ENCODE measurements at places on chromosomes 2 and 18.

- DNase-seq, result no peak
Measured at GRCh38 chr2:8144785-8145184, 537.1 kb upstream of the ID2 start.

DNA sequence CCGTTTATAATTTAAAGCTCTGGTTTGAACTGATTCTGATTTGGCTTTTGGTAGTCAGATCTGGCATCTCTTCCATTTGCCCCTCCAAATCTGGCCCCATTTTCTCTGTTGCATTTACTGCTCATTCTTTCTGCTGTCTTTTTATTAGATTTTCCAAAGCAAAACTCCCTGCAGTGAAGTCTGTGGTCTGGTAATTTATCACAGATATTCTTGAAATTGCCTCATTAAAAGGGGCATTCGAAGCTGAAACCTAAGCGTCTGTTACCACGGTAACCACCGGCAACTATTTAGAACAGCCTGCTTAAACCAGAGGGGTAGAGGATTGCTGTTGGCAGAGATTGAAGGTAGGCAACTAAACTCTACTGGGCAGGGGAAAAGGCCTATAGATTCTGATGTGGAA, 111.5 kb upstream of the UPP2 start:
- DNase-seq, result no peak

- DNase-seq, result no peak
Measured at GRCh38 chr2:232203166-232203891, 175.2 kb upstream of the ALPP start.

DNA sequence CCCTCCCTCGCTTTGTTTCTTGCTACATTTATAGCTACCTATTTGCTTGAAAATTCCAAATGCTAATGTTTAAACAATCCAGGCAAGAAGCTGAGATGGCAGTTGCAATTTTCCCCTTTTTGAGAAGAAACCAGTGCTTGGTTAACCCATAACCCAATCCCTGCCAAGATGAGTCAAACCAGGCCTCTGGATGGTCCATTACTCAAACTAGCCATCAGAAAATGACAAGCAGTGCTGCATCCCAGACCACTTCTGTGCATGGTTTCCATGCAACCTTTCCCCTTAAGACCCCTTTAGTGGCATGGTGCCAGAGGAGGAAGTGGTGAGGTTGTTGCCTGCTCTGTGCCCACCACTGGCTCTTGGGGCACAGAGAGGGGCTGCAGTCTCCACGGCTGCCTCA, 131.2 kb upstream of the RMP24 start:
- DNase-seq, result no peak

DNA sequence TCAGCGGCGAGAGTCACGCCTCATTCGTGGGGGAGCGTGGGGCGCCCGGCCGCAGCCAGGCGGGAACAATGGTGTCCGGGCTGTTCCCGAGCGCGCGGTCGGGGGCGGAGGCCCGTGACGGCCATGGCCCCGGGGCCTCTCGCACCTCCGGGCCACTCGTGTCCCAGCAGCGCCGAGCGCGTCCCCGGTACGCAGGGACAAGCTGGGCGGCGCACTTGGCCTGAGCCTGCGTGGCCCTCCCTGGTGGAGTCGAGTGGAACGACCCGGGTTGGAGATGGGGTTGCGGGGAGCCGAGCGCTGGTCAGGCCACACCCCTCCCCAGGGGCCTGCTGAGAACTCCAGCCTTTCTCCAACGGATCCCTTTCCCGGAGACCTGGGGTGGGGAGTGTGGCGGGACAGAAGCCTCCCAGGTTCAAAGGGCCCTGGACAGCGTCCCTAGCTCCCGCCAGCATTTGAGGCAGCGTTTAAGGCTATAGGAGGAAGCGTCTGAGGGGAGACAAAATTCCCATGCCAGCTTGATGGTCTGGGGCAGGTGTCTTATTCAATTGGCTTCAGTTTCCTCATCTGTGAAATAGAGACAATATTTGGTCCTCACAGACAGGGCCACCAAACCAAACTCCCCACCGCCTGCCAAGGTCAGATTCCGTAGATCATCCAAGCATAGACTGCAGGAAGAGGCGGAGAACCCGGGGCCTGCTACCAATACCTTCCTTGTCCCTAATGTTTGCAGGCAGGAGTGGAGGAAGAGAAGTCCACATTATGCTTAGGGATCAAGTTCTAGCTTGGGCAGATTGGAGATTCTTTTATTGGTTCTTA, 553 bp downstream of the CNDP2 start:
- no peak for DNase-seq

DNA sequence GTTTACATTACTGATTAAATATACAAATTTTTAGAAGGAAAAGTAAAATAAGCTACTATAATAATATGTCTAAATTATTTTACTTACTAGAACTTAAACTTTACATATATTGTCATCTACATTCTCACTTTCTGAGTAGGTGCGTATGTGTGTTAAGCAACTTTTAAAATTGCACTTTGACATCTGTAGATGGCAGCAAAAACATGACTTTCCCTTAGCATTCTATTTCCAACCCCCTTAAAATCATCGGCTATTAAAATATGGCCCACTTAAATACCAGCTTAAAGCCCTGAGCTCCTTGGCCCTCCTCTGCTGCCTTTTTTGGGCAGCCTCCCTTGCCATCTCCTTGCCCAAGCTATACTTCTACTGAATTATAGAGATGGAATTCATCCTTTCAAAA, 78.0 kb downstream of the UPP2 start:
- no peak for DNase-seq

DNA sequence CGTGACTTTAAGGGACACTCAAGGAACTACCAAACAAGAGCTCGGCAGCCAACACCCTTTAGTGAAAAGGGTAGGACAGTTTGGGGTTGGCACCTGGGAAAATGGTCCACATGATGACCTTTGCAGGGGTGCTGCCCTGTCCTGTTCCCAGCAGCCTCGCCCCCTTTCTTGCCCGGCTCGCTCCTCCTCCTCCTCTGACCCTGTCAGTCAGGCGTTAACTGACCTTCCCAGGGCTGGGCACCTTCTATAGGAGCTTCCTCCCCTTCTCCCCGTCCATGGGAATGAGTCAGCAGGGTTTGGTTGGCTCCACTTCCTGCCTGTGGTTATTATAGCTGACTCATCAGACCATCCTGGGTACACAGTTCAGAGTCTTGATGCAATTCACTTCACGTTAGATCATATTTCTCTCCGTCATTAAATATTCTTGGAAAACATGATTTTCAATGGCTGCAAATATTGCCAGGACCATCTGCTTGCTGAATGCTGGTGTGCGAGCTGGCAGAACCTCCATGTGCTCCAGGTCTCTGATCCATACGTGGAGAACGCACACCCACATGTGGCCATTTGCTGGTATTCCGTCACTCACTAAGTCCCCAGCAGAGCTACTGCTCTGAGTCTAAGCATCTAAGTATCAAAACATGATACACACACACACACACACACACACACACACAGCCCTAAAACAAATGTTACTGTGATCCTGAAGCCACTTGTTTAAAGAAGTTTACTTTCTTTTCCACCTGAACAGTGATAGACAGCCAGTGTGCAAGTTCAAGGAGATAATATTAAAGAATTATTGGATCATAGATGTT, 185.0 kb downstream of the ANAPC1 start:
- DNase-seq, result no peak

GRCh38 chr2:85905891-85906290, 17.1 kb upstream of the ST3GAL5 start:
- DNase-seq, result no peak

GRCh38 chr18:44098551-44099098, 582.1 kb upstream of the SETBP1 start:
- no peak for DNase-seq

- DNase-seq, result no peak
Measured at GRCh38 chr2:78999406-78999805, 26.1 kb upstream of the REG3G start.

DNA sequence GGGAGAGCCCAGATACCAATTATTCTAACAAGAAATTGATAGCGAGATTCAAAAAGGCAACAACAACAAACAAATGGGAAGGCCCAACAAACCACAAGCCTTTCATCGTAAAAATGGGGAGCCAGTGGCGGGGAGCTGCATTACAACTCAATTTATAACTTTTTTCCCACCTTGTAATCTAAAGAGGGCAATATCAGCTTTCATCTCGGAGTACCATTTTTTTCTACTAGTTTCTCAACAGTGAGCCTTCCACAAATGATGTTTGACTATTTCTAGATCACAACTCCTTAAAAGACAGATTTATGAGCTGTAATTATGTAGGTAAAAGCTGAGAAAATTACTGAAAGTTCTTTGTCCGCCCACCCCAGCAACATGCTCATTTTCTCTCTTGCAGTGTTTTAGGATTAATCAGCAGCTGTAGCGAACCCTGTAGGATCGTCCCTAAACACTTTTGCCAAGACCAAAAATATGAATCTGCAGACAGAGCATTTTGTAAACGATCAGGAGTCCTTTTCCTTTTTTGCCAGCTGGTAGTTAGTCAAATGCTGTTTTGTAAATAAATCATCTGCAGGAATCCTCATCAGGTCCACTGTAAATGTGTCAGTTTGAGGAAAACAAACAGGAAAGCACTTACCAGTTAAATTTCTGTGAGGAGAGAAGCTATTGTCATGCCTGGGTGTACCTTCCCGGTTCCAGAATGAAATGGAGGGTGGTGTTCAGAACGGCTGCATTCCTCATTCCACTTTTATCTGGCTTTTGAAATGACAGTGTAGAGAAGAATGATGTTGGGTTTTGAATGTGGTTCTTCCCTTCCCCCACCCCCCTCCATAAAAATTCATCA, 53.2 kb downstream of the EEF1B2 start:
- no peak for DNase-seq

DNA sequence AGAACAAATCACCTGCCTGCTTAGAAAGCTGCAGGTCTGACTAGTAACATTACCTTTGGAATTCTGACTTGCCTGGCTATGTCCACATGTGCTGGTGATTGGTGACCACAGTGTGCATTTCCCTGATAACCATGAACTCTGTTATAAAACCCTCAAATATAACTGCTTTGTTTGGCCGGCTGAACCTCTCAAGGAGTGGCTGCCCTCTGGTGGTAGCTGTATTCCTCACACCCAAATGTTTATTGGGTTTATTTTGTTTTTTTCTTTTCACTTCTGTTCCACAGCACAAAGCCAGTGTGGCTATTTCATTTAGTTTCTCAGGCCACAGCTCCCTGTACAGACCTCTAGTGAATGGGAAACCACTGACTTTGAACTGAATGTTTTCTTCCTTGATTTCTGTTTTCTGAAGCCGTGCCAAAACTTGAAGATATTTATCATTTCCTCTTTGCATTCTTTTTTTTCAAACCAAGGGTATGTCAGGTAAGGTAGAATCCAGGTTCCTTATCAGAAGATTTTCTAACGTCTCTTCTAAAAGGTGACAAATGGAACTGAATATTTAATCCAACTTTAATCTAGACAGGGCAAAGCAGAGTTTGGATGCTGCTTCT, 549.0 kb upstream of the VRK2 start:
- DNase-seq, result peak; percentile 37

DNA sequence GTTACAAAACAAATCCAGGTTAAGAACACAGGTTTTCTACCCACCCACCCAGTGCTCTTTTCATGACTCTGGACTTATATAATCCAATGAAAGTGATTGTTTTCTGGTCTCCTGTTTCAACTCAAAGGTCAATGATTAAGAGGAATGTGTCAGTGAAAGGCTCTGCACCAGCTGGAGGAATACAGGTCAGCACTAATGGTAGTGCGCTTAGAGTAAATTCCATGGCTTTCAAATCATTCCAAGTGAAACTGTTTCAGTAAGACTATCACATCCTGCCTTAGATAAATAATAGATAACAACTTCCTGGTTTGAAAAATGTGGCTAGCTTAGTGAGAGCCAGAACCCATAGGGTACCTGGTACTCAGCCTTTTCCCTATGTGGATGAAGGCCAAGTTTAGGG, 47.8 kb downstream of the SLC9A4 start:
- DNase-seq, result no peak

- DNase-seq, result no peak
Measured at GRCh38 chr18:63161032-63161760, 158.4 kb downstream of the BCL2 start.

DNA sequence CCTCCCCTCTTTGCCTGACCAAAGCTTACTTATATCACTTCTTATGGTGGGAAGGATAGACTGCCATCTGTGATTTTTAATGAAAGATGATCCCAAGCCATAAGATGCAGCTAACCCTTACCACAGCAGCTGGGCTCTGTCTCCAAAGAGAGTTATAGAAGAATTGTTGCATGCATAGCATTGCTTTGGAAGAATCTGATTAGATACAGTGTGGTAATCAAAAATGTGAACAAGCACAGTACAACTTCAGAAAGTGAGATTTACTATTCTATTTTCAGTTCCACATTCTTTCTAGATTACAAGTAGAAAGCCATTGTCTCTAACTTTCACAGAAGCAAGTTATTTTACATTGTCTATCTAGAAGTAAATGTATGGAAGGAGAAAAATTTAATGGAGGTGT, 129.0 kb upstream of the ACVR2A start:
- DNase-seq, result no peak

All from left renal cortex interstitium (tissue), 4 donors.